A549 treated with Hydrocortisone at 1 μM for 4 hours (cell line): ENCODE measurements at places on chromosomes 13 and 19. TPM values are rescaled to one million over a fixed set of nuclear protein-coding genes. Genes with fewer than 3 reads are reported as not detected.

Gene PEAK3
- total RNA-seq, result 0.09 to 0.18 TPM (median 0.14 TPM) in 5 replicates

Gene ZNF610
- not detected in 5 replicates for total RNA-seq

Gene ZIC5
- 2.1 to 2.7 TPM (median 2.2 TPM) in 5 replicates for total RNA-seq

Gene SMIM44
- total RNA-seq, result not detected in 5 replicates

Gene GPX4
- total RNA-seq, result 385 to 499 TPM (median 481 TPM) in 5 replicates

Gene LRRC63
- total RNA-seq, result 0.08 TPM in 1 of 5 replicates, not detected in the others

Gene GPR4
- total RNA-seq, result 0.29 to 0.56 TPM (median 0.38 TPM) in 5 replicates

Gene CCDC169
- total RNA-seq, result 0.16 to 0.67 TPM (median 0.22 TPM) in 5 replicates

Gene FFAR1
- total RNA-seq, result 0.07 TPM in 2 of 5 replicates, not detected in the others

Gene ZNF69
- not detected in 5 replicates for total RNA-seq

Gene ATP13A1
- 27.3 to 32.0 TPM (median 30.7 TPM) in 5 replicates for total RNA-seq

Gene KLF12
- 1.6 to 2.7 TPM (median 2.5 TPM) in 5 replicates for total RNA-seq

Gene GARIN5A
- total RNA-seq, result 1.4 to 2.5 TPM (median 2.2 TPM) in 5 replicates

Gene KIR2DL3
- not detected in 5 replicates for total RNA-seq

Gene ZNF772
- total RNA-seq, result 1.0 to 2.9 TPM (median 1.4 TPM) in 5 replicates

Gene KLF2
- total RNA-seq, result 15.4 to 33.7 TPM (median 25.2 TPM) in 5 replicates

Gene ZNF525
- 0.22 to 0.47 TPM (median 0.28 TPM) in 5 replicates for total RNA-seq

Gene FXYD1
- 0.32 to 0.59 TPM (median 0.33 TPM) in 3 of 5 replicates, not detected in the others for total RNA-seq

Gene CHAF1A
- 19.7 to 23.9 TPM (median 20.6 TPM) in 5 replicates for total RNA-seq

Gene CASP14
- not detected in 5 replicates for total RNA-seq
